GM12891 (cell line): ENCODE measurements at places on chromosomes 5 and 9.

- no peak for DNase-seq
These were observed 514.7 kb upstream of the GRIN3A start for GRCh38 chr9:102253099-102253498.

DNA sequence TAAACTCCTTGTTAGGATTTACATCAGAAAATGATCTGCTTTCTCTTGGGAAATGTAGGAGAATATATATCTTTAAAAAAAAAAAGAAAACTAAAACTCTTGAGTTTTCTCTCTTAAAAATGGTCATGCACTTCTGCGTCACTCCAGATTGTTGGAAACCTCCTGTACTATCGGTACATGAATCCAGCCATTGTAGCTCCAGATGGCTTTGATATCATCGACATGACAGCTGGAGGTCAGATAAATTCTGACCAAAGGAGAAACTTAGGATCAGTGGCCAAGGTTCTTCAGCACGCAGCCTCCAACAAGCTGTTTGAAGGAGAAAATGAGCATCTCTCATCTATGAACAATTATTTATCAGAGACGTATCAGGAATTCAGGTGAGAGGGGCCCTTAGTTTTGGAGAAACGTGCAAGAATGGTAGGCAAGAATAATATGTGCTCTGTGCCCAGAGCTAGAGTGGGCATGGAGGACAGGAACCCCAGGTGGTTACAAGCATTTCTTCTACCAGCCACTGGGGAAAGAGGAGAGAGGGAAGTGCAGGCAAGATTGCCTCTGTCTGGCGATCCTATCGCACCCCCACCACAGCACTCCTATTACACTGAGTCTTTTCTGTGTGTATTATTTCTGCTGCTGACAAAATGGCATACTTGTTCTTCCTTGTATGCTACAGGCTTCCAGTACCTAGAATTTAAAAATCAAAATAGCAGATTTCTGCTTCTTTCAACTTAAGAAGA is 41.4 kb upstream of the F2R start:
- no peak for DNase-seq

- DNase-seq = no peak
These were observed 562.8 kb downstream of the PTPRD start for GRCh38 chr9:10050016-10050415.

- no peak for DNase-seq
These were observed 90.9 kb upstream of the COX7C start for GRCh38 chr5:86526811-86527348.
